ENCODE measurements at places on chromosomes 6 and 20.

DNA sequence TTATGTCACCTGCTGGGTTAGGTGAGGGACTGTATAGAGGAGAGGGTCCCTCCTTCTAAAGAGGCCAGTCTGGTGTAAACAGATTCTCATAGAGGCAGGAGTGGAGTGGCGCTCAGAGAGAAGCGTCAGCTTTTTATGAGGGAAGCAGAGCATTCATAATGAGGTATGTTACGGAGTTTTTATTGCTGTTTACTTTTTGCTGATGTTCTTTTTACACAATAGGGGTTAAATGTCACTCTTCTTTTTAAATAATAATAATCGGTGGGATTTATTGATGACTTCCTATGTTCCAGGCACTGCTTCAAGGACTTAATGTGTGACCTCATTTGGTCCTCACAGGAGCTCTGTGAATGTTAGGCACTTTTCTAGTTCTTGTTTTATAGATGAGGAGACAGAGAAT, 79.9 kb downstream of the L3MBTL3 start:
- DNase-seq, result no peak

GRCh38 chr6:31819871-31820299, 4.5 kb downstream of the HSPA1A start:
- DNase-seq, result no peak

DNA sequence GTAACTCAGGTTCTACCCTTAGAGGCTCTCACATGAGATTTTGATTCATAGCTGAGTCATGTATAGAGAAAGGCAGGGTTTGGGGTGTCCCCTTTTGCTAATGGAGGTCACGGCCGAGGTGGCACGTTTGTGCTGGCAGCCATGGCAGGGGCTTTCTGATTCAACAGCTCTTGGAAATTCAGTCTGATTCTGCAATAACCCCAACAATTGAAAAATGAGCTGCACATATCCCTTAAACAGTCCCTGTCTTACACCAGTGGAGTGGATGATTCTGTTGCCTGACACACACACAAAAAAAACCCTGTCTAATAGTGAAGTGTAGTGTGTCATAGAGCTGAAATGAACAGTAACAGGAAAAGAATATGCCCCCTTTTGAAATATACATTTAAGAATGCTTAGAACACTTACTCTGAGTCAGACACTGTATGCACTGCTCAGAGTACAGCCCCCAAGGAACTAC, 40.4 kb upstream of the ARG1 start:
- no peak for DNase-seq

- DNase-seq, result no peak
Measured at GRCh38 chr6:65538644-65539043, 168.4 kb downstream of the EYS start.

DNA sequence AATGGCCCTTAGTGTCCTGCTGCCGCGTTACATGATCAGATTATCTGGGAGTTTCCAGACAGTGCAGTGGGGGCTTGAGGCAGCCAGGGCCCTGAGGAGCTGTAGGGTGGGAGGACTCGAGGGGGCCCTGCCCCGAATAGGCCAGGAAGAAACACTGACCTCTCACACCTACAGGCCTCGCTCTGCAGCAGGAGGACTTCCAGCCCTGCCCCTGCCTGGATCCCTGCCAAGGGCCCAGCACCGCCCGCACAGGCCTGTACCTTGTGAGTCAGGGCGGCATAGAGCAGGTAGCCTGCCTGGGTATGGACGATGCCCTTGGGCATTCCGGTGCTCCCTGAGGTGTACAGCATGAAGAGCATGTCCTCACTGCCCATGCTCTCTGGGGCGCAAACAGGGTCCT, 30.1 kb upstream of the APMAP start:
- DNase-seq, result no peak

DNA sequence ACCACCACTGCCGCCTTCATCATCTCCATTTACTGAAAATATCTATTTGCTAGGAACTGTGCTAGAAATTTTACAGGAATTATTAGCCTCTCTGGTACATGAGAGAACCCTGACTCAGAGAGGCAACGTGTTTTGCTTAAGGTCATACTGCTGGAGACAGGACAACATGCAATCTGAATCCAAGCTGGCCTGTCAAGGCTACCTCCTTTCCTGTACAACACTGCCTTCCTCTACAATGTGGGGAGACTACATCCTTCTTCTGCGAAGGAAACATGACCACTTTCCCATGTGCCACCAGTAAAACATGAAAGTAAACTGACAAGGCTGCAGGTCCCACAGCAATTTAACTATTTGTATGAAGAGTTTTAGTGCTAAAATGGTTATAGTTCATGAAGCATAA, 200.9 kb downstream of the BACH2 start:
- DNase-seq, result no peak

- DNase-seq, result no peak
Measured at GRCh38 chr6:100823041-100823440, 58.1 kb downstream of the ASCC3 start.

- no peak for DNase-seq
Measured at GRCh38 chr20:1896484-1897258, 1.5 kb downstream of the SIRPA start.

- no peak for DNase-seq
Measured at GRCh38 chr20:32807706-32808105, 12.0 kb upstream of the MAPRE1 start.

DNA sequence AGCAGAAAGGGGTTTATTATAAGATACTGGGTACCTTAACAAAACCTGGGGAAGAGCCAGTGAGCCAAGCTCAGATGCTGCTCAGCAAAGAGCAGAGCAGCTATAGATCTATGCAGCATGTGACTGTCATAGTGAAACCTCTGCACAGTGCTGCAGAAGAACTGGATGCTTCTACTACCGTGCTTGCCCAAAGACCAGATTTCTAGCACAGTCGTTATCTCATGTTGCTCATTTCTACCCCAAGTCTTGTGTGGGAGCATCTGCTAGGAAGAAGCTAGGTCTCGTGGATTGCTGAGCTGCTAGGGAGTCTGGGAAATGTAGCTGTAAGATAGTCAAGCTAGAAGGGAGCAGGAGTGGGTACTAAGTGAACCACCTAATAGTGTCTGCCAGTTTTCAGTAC, 31.7 kb upstream of the GNRH2 start:
- DNase-seq, result no peak

DNA sequence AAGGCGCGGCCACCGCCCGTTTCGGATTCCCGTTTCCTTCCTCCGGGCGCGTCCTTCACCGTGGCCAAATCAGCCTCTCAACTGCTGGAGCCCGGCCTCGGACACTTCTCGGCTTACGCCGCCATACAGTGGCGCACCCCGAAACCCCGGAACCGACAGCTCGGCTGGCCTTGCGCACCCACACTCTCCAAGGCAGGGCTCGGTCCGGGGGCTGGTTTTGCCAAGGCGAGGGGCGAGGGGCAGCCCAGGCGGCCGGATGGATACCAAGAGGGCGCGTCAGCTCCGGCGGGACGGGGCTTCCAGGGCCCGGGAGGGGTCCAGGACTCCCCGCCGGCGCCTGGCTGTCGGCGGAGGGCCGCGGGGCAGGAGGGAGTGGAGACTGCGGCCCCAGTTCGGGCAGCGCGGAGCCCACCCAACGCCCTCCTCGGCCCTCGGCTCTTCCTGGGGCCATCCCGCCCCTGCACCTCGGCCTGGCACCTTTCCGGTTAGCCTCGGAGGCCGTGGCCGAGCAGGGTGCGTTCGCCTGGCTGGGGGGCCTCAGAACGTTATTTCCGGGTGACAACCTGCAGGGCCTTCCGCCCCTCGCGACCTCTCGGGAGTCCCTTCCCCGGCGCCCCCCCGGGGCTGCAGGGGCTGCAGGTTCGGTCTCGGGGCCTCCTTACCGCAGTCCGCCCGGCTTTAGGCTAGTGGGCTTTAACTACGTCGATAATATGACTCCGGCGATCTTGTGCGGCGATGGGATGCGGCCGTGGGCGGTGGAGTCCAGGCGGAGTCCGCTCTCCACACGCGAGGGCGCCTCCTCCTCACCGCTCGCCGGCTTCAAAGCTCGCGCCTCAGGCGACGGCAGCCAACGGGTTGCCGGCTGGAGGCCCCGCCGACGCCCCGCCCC, 697 bp upstream of the CEP43 start:
- DNase-seq, result no peak

DNA sequence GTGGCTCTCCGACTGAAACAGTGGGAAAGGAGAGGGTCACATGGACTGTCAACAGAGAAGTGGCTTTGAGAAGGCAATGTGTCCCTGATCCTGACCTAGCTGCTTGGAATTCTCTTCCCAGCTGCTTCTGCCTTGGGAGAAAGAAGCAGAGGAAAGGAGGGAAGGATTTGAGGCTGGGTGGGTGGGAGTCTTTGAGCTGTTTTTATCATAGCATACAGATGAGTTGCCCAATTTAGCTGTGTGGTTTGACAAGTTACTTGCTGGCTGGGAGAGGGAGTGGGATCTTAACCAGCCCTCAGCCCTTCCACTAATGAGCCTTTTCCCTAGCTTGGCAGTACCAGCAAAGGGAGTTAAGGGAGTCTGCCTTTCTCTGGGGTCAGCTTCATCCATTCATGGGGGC, 51.1 kb upstream of the MYL9 start:
- DNase-seq, result no peak

GRCh38 chr20:35636095-35636494, 20.5 kb downstream of the SPAG4 start:
- no peak for DNase-seq

- no peak for DNase-seq
Measured at GRCh38 chr6:170018936-170019817, 267.8 kb downstream of the ERMARD start.

DNA sequence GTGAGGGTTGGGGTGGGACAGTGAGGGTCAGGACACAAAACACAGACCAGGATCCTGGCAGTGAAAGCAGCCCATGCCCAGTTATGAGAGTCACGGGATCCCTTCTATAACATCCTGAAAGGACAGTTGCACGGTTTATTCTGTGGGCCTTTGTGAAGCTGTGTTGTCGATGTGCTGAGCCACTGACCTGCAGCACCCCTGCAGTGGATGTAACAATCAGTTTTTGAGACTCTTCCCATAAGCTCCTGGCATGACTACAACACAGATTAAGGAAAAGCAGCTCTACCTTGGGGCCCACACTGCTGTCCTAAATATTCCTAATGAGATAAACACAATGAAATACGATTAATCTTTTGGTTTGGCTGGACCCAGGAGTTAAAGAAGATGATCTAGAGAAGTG, 3.7 kb downstream of the PYGB start:
- DNase-seq, result no peak

DNA sequence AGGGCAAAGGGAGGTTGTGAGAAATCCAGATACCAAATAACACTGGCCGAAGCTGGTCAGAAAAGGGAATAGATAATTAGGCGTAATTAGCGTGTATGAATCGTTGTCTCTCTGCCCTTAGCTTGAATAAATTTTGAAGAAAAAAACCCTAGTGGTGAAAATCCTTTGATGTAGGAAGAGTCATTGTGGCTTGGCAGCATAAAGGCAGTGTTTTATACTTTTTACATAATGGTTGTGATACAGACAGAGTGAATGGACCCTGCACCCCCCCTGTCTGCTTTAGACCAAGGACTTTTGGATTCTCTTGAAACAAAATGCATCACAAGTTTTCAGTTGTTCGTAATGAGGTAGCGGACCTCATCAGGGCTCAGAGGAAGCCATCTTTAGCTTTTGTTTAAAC, 126.5 kb downstream of the AFG1L start:
- no peak for DNase-seq

DNA sequence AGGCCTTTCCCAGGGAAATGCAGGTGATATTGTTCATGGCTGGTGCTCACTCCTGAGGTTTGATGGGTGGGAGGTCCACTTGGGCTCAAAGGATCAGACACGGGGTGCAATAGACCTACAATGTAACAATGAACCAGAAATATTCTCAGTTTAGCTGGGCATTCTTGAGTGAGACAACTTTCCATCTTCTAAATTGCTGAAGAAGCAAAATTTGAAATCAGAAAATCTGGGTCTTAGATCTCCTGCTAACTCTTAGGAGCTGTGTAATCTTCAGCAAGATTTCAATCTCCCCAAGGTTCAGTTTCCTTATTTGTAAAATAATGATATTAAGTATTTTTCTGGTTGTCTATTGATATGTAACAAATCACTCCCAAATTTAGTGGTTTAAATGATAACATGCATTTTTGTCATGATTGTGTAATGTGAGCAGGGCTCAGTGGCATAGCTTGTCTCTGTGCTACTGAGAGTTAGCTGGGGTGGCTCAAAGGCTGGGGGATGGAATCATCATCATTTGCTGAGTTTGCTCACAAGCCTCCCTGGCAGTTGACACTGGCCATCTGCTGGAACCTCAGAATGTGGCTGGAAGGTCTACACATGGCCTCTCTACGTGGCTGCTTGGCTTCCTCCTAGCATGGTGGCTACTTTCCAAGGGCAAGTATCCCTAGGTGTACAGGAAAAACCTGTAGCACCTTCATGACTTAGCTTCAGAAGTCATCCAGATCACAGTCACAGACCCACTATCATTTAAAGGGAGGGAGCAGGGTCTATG, 98.8 kb downstream of the GRM1 start:
- no peak for DNase-seq

GRCh38 chr6:20708367-20709124, 174.3 kb downstream of the CDKAL1 start:
- no peak for DNase-seq

DNA sequence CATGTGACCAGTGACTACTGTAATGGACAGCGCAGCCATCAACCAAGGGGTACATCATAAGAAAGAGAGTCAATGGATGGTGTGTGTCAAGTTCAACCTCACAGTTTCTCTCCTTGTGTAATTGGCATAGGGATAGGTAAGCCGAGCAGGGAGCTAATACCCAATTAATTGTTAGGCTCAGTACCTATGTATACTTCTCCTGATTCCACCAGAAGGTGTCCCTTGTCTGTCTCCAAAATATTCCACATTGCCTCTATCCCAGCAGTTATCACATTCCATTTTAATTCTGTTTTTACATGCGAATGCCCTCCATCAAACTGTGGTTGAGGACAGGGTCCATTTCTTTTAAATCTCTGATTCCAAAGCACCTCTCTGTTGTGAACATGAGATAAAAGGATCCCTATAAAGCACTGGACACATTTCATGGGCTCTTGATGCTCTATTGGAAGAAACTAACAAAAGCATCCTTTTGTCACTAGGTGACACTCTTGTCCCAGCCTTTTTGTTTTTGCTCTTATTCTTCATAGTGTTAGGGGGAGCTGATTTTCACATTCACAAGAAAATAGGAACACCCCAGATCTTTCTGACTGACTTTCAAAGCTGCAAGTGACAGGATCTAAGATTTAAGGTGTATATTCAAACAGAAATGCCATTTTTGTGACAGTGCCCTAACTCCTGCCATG, 38.9 kb downstream of the FBXO9 start:
- DNase-seq, result no peak

DNA sequence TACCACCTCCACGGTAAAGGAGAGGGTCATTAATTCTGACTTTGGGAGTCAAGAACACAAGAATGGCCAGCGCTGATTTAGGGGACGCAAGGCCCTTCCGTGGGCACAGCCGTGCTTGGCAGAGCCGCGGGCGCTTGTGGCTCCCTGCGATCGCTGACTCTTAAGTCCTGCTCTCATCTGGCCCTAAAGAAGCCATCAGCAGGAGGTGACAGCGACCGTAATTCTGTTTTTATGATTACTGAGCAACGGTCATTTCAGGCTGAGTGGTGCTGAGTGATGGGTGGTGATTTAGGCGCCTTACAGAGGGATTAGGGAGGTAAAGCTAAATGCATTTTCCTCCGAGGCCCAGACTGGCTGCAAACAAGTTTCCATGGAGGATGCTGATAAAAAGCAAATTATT, 364.6 kb upstream of the SULF2 start:
- no peak for DNase-seq

GRCh38 chr20:20435453-20435852, 67.5 kb downstream of the INSM1 start:
- DNase-seq, result no peak

Data from urothelium cell line (cell line).